Heart right ventricle (tissue), 16 donors: ENCODE measurements at places on chromosomes 3 and 15. TPM values are rescaled to one million over a fixed set of nuclear protein-coding genes. Genes with fewer than 3 reads are reported as not detected.

DNA sequence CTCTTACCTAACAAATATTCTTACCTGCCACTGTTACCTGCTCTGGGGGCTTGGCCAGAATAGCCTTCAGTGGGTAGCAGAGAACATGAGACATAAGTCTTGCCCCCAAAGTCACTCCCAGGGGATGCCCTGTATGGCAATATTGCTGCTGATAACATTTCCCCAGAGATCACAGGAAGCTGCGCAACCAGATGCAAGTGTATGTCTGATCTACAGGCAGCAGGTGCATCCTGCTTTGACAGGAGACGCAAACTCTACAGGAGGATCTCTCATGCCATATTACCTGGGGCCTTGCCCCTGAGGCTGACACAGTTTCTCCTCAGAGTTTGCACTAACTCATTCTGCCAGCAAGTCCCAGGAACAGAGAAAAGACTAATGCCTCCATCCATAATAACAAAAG lies 174.4 kb upstream of the LPP start:
- no peak overlapping the region for H3K27ac ChIP-seq
- DNase-seq: no peak
- H3K4me1 ChIP-seq: peaks cover 13% of the 10 kb centered on the region
- H3K27me3 ChIP-seq: no peaks in the 10 kb centered on the region
- H3K4me3 ChIP-seq: no peak overlapping the region

- H3K27ac ChIP-seq: no peak overlapping the region
- DNase-seq: no peak
- H3K4me1 ChIP-seq: no peaks in the 10 kb centered on the region
These were observed 5.8 kb upstream of the USP50 start for GRCh38 chr15:50552238-50552637.

- no peaks in the 10 kb centered on the region for H3K27me3 ChIP-seq
- H3K4me1 ChIP-seq: no peaks in the 10 kb centered on the region
- no peak for DNase-seq
- no peak overlapping the region for H3K27ac ChIP-seq
- no peaks in the 10 kb centered on the region for H3K36me3 ChIP-seq
These were observed 82.7 kb upstream of the LRIG1 start for GRCh38 chr3:66583424-66584040.

- H3K4me3 ChIP-seq: peak overlapping the region; percentile 17
- H3K27ac ChIP-seq: no peak overlapping the region
- H3K4me1 ChIP-seq: peaks cover 15% of the 10 kb centered on the region
- no peaks in the 10 kb centered on the region for H3K36me3 ChIP-seq
- DNase-seq: no peak
These were observed 65.6 kb upstream of the POLG start for GRCh38 chr15:89400116-89400781.

- DNase-seq: no peak
- no peak overlapping the region for H3K4me3 ChIP-seq
- no peaks in the 10 kb centered on the region for H3K36me3 ChIP-seq
- peaks cover 2% of the 10 kb centered on the region for H3K4me1 ChIP-seq
- H3K27ac ChIP-seq: no peak overlapping the region
These were observed 49.7 kb upstream of the UMPS start for GRCh38 chr3:124680521-124680920.

GRCh38 chr3:63387568-63387967 lies 109.5 kb downstream of the SYNPR start:
- H3K4me3 ChIP-seq: no peak overlapping the region
- no peaks in the 10 kb centered on the region for H3K36me3 ChIP-seq
- no peak for DNase-seq
- H3K27me3 ChIP-seq: peaks cover 4% of the 10 kb centered on the region
- H3K27ac ChIP-seq: no peak overlapping the region

GRCh38 chr3:107795514-107796094 lies 272.8 kb downstream of the BBX start:
- peaks cover 5% of the 10 kb centered on the region for H3K4me1 ChIP-seq
- peak overlapping the region; percentile 9 for H3K27ac ChIP-seq
- H3K27me3 ChIP-seq: no peaks in the 10 kb centered on the region
- no peak overlapping the region for H3K4me3 ChIP-seq

- H3K27me3 ChIP-seq: no peaks in the 10 kb centered on the region
- DNase-seq: no peak
- no peak overlapping the region for H3K27ac ChIP-seq
- H3K36me3 ChIP-seq: no peaks in the 10 kb centered on the region
- H3K4me3 ChIP-seq: no peak overlapping the region
- no peaks in the 10 kb centered on the region for H3K4me1 ChIP-seq
These were observed 6.4 kb upstream of the DNAAF4 start for GRCh38 chr15:55514414-55514850.

GRCh38 chr3:10928407-10928960 lies 64.1 kb upstream of the SLC6A1 start:
- no peak overlapping the region for H3K4me3 ChIP-seq
- H3K27me3 ChIP-seq: no peaks in the 10 kb centered on the region
- H3K36me3 ChIP-seq: no peaks in the 10 kb centered on the region
- H3K27ac ChIP-seq: no peak overlapping the region
- no peaks in the 10 kb centered on the region for H3K4me1 ChIP-seq

- no peaks in the 10 kb centered on the region for H3K36me3 ChIP-seq
- peaks cover 29% of the 10 kb centered on the region for H3K4me1 ChIP-seq
- DNase-seq: no peak
- no peak overlapping the region for H3K27ac ChIP-seq
- no peaks in the 10 kb centered on the region for H3K27me3 ChIP-seq
These were observed 167.0 kb upstream of the TBL1XR1 start for GRCh38 chr3:177364236-177364635.

DNA sequence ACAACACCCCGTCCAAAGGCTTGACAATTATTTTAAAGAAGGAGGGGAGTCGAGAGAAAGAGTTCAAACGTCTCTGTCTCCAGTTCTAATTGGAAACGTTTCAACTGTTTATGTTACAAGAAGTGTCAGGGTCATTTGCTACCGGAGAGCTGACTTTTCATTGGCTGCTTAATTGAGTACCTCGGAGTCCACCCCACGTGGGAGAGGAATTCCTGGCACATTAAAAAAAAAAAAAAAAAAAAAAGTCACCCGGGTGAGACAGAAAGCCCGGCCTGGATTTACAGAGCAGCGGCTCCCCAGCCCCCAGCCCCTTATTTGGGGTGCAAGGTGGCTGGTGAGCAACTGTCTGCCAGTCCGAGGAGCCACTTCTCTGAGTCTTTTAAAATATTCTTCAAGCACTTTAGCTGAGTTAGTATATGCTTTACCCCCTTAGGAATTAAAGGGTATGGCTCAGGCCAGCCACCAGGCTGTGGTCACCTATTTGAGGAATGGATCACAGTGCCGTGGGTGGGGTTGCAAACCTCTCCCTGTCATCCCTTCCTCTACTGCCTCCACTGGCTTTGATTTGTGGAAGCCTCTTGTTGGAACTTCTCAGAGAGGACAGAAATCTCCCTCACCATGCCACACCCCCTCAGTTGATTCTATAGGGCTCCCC lies 3.9 kb upstream of the TLE3 start:
- H3K36me3 ChIP-seq: no peaks in the 10 kb centered on the region
- peak overlapping the region; percentile 92 for H3K27ac ChIP-seq
- H3K4me1 ChIP-seq: peaks cover 38% of the 10 kb centered on the region
- DNase-seq: peak; percentile 77
- peak overlapping the region; percentile 36 for H3K4me3 ChIP-seq

- H3K27me3 ChIP-seq: no peaks in the 10 kb centered on the region
- H3K4me3 ChIP-seq: no peak overlapping the region
- no peaks in the 10 kb centered on the region for H3K36me3 ChIP-seq
- H3K27ac ChIP-seq: no peak overlapping the region
- H3K4me1 ChIP-seq: no peaks in the 10 kb centered on the region
These were observed 371.3 kb downstream of the EPHB1 start for GRCh38 chr3:135166266-135166825.

- peaks cover 13% of the 10 kb centered on the region for H3K4me1 ChIP-seq
- H3K36me3 ChIP-seq: no peaks in the 10 kb centered on the region
- peaks cover 42% of the 10 kb centered on the region for H3K27me3 ChIP-seq
- no peak for DNase-seq
These were observed 989 bp upstream of the VGLL3 start for GRCh38 chr3:86991840-86992435.

Gene AGBL1
- total RNA-seq: 0.04 TPM

Gene STRIT1
- total RNA-seq: 1.0 TPM

Gene GOLGA8J
- not detected for total RNA-seq

Gene GXYLT2
- 11.8 TPM for total RNA-seq

Gene CLRN1
- not detected for total RNA-seq

Gene PTX3
- total RNA-seq: 0.34 TPM

Gene MEX3B
- 3.2 TPM for total RNA-seq

Gene WDR93
- 0.15 TPM for total RNA-seq
